ENCODE measurements at places on chromosomes 12 and 14.

DNA sequence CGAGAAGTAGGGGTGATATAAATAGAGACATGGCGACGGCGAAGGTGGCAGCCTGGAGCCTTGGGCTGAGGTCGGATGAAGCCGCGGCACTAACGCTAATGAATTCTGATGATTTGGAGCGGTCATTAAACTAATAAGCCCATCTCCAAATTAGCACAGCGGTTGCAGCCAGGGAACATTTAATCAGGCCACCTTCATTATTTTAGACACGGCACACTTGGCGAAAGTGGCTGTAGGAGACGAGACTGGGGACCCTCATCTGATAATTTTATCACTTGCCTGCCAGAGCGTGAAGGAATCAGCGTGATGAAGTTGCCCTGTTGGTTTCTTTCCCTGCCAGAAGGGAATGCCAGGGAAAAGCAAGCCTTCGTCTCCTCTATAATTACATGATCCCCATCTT, 664.3 kb upstream of the TBX3 start:
- DNase-seq: no peak

DNA sequence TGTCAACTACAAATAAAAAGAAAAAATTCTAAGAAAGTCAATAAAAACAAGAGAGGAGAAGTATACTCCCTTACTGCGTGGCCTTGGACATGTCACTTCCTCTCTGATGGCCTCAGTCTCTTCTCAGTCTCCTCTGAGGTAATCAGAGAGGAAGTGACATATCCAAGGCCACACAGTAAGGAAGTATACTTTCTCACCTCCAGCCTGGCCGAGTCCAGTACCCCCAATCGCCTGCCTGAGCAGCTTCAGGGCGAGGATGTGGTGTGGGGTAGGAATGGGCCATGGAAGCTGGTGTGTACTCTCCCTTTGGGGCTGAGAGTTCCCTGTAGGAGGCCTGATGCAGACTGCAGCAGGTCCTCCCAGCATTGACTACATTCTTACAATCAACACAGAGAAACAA, 15.8 kb downstream of the VDR start:
- no peak for DNase-seq

GRCh38 chr12:74816398-74817175, 279.0 kb downstream of the ATXN7L3B start:
- DNase-seq: no peak

DNA sequence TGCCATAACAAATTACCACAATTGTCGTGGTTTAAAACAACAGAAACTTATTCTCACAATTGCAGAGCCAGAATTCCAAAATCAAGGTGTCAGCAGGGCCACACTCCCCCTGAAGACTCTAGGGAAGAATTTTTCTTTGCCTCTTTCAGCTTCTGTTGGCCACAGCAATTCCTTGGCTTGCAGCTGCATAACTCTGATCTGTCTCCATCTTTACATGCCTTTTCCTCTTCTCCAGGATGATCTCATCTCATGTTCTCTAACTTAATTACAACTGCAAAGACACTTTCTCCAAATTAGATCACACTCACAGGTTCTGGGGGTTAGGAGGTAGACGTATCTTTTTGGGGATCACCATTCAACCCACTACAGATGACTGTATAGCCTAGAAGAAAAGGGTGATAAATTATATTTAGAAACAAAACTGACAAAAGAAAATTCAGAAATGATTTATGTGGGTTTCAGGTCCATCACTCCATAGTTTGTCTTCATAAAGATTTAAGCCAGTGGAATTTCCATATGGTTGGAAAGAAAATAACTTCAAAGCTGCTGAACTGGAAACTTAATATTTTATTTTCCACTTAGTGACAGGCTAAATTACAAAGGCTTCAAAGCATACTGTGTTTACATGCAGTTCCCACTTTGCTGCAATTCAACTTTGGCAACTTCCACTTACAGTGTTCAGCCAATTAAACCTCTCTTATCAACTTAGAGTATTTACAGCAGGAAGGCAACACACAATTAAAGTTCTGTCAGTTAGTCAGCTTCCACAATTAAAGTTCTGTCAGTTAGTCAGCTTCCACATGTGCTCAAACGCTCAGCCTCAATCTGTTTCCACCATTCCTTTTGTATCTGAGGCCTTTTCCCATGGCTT, 213.3 kb downstream of the EPS8 start:
- DNase-seq: no peak

DNA sequence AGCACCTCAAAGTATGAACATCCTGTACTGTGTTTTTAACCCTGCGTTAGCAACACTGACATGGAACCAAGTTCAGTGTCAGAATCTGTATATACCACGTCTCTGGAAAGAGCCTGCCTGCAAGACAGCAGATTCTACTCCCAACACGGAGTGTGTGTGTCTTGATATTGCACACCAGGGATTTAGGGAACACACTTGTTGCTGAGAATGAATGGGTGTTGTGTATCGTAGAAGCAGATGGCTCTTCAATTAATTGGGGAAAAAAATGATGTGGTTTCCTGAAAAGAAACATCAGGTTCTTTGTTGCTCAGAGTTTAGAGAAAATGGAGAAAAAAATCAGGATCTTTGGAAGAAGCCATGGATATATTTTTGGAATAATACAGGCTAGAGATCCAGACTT, 170.8 kb downstream of the EGLN3 start:
- DNase-seq: no peak

GRCh38 chr14:105340821-105341733, 26.5 kb downstream of the PACS2 start:
- no peak for DNase-seq

- no peak for DNase-seq
Measured at GRCh38 chr12:66304296-66304900, 2.1 kb downstream of the HELB start.

DNA sequence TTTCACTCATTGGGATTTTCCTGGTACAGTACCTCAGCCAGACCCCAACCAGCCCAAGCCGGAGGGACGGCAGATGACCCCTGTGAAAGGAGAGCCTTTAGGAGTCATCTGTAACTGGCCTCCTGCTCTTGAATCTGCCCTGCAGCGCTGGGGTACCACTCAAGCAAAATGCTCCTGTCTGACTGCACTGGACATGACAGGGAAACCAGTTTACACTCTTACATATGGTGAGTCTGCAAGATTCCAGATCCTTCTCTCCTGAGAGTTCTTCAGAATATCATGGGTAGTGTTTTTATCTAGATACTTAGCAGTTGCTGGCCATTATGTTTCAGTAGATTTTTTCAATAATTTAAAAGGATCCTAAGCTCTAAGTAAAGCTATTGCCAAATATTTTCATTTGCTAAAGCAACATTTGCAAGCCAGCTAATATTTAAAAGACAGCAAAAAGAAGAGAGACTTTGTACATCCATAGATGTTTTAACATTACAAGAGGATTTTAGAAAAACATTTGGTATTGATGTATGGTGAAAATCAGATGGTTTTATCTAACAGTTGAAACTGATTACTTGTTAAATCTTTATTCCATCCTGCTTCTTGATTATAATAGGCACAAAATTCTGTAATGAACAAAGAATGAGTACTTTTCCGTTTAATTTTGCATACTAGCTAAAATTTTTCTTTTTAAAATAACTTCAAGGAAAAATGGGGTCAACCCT, 85.1 kb upstream of the ATF1 start:
- no peak for DNase-seq

- DNase-seq: no peak
Measured at GRCh38 chr12:119202544-119202943, 23.8 kb downstream of the HSPB8 start.

- no peak for DNase-seq
Measured at GRCh38 chr14:76104802-76105355, 46.8 kb upstream of the GPATCH2L start.
